ENCODE measurements at places on chromosomes 7 and 10. TPM values are rescaled to one million over a fixed set of nuclear protein-coding genes. Genes with fewer than 3 reads are reported as not detected.

NPSR1 gene
- not detected for total RNA-seq

GTF2I gene
- 130 TPM for total RNA-seq

FBXL13 gene
- total RNA-seq, result 0.34 TPM

SUPV3L1 gene
- total RNA-seq, result 61.9 TPM

ADCK2 gene
- 53.1 TPM for total RNA-seq

ZNF804B gene
- total RNA-seq, result not detected

DHX32 gene
- 61.2 TPM for total RNA-seq

PKD1L1 gene
- total RNA-seq, result under 0.01 TPM

DDC gene
- total RNA-seq, result not detected

NUDT13 gene
- 1.3 TPM for total RNA-seq

DYDC2 gene
- not detected for total RNA-seq

LRGUK gene
- total RNA-seq, result 0.34 TPM

MICALL2 gene
- total RNA-seq, result 6.2 TPM

PNLIPRP3 gene
- 29.0 TPM for total RNA-seq

LIPM gene
- total RNA-seq, result 0.34 TPM

STAG3 gene
- total RNA-seq, result 0.34 TPM

SEMA3C gene
- 275 TPM for total RNA-seq

IKZF1 gene
- total RNA-seq, result not detected

FGFBP3 gene
- 0.34 TPM for total RNA-seq

ZNRF2 gene
- 31.3 TPM for total RNA-seq

BCAP29 gene
- total RNA-seq, result 44.7 TPM

PPP1R9A gene
- 0.34 TPM for total RNA-seq

PLAU gene
- 90.2 TPM for total RNA-seq

WDFY4 gene
- total RNA-seq, result under 0.01 TPM
